Colonic mucosa (tissue), 4 donors: ENCODE measurements at places on chromosomes 2 and 18.

GRCh38 chr2:69209482-69209881, 177.5 kb downstream of the GFPT1 start:
- no peak for DNase-seq

DNA sequence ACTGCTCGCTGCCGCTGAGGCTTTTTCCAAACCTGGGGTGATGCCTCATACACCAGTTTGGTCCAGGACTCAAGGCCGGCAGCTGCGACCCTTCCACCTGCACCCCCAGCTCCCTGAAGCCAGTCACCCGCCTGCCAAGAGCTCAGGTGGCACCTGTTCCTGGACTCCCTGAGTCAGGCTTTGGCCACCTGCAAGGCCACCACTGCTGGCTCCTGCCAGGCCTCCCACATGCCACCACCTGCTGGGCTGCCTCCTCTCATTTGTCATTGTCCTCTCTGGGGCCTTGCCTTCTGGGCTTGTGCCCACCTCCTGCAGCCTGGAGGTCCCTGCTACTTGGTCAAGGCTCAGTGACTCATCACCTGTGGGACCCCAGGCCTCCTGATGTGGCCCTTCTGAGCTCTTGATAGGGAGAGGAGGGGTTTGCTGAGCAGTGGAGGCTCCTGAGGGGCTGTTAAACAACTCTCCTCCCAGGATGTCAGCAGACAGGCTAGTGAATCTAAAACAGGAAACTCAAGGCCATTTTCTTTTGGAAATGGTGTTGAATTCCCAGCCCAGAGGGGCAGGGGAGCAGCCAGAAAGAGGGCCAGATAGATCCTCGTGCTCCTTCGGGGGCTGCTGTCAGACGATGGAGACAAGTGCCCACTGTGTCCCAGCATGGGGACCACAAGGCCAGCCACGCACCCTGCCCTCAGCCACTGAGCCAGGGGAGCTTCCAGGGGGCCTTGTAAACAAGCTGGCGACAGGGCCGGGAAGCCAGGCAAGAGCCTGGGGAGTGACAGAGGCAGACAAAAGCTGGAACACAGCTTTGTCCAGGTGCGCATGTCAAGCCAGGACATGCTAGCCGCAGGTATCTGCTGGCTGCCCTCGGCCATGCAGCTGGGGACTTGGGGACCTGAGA, 416.8 kb downstream of the LRATD1 start:
- DNase-seq: no peak

GRCh38 chr2:218331745-218332144, 24.9 kb upstream of the CATIP start:
- DNase-seq: no peak

- DNase-seq: no peak
Observed at GRCh38 chr2:177211576-177212105, 953 bp upstream of the HNRNPA3 start.

DNA sequence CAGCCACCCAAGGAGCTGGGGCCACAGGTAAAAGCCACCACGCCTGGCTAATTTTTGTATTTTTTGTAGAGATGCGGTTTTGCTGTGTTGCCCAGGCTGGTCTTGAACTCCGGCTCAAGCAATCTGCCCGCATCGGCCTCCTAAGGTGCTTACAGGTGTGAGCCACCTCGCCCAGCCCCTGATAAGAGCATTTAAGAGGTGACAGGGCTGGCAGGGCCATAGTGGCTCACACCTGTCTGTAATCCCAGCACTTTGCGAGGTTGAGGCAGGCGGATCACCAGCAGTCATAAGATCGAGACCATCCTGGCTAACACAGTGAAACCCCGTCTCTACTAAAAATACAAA, 9.0 kb upstream of the CNNM3 start:
- no peak for DNase-seq

DNA sequence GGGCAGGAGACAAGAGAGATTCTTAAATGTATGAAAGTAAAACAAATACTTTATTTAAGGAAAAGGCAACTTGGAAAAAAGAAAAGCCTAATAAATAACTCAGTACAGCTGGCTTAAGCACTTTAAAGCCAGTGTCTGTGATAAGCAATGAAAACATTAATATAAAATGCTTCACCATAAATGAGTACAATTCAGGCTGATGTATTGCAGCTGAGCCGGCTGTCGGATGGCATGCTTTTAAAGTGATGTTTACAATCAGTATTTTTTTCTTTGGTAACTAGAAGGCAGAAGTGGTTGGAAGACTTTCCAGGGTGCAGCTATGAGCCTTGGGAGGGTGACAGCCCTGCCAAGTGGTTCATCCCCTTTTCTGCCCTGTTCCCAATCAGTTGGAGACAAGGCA, 58.7 kb upstream of the CELF4 start:
- DNase-seq: no peak

- DNase-seq: no peak
Observed at GRCh38 chr2:169071455-169071854, 2.1 kb downstream of the DHRS9 start.

DNA sequence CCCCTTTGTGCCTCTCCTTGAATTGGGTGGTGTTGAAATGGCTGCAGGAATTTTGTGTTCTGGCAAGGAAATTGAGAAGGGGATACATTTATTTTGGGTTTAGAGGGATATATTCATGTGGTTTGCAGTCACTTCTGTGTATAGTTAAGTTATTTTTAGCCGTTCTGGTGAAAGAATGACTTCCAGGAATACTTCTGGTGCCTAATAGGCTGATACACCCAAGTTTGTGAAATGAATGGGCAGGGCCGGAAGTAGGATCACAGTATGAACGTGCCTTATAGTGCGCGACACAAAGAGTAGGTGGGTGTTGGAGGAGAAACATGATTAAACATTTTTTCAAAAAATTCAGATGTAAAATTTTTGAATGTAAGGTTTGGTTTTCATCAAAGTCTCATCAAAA, 168.6 kb upstream of the ATP5MC3 start:
- no peak for DNase-seq

DNA sequence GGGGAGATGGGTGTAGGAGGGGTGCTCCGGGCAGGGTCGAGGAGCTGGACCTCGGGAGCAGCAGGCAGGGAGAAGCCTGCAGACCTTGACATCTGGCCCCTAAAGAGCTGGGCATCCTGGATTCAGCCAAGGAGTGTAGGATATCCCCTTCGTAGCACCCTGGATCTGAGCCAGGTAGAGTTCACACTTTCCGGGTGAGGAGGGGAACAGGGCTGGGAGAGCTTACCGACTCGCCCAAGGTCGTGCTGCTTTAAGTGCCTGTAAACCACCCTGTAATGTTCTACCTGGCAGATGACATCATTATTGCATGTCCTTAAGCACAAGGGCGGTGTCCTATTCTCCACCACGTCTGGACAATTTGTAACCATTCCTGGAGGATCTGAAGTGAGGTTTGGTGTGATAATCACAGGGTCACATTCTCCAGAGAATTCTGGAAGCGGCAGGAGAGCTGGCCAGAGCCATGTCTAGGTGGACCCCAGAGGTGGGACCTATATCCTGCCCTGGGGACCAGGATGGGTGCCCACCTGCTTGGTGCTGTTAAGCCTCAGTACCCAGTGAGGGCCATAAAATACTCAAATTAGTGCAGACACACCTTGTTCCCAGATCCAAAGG, 14.6 kb downstream of the ITM2C start:
- peak; percentile 95 for DNase-seq

GRCh38 chr2:69817729-69818501, 11.5 kb upstream of the GMCL1 start:
- no peak for DNase-seq

DNA sequence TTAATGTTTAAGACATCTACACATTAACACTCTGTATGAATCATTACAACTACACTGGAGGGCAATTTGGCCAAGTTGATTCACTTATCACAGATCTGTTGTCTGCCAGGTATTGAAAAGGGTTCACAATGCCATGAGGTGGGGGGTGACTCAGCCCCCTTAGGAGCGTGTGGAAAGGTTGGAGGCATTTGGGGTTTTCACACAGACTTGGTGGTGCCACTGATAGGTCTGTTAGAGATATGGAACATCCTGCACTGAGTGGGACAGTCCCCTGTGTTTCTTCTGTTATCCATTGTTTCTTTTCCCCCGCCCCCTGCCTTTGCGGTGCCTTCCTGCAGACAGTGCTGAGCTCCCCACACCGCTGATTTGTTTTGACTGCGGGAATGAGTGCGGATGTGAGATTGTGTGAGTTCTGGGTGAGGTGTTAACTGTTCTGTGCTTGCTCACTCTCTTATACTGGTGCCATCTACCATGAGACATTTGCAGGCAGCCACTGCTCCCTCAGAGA, 9.3 kb upstream of the TSN start:
- DNase-seq: no peak

DNA sequence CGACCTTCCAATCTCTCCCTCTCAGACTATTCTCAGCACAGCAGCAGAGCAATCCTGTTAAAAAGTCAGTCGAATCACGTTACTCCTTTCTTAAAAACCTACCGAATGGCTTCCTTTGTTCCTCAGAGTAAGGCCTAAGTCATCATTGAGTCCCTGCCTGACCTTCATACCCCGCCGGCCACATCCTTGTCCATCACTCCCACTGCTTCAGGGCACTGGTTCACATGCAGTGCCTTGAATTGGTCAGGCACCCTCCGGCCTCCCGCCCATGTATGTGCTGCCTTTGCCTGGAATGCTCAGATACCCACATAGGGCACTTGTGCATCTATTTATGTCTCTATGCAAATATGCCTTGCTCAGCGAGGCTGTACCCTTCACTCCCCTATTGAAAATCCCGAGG, 206.4 kb downstream of the DLGAP1 start:
- no peak for DNase-seq

DNA sequence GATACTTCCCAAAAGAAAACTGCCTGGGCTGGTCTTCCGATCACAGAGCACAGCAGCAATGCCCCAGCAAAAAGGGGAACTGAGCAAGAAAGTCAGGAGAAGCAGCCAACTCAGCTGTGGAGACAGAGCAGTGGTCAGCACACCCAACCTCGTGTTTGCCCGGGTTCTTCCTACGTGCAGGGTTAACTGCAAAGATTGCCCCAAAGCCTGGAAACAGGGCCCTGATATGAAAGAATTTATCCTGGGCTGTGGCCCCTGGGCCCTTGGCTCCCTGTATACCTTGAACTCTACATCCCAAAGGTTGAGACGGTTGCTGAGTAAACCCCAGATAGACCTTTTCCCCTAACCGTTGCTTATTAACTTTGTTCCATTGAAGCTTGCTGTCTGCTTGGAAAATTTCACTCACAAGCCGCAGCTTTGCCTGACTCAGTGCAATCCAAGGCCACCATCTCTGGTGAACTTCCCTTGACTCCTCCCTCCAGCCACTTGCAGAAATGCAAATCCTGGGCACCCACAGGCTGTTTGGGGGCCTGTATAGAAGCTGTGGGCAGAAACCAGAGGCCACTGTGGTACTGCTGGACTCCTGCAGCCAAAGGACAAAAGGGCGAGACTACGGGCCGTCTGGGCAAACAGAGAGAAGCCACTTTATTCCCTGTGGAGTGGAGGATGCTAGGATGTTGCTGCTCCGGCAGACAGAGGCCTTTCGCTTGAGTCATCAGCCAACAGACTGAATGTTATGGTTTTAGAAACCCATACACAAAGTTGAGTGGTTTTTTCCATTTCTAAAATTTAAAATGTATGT, 18.2 kb downstream of the NRP2 start:
- no peak for DNase-seq

DNA sequence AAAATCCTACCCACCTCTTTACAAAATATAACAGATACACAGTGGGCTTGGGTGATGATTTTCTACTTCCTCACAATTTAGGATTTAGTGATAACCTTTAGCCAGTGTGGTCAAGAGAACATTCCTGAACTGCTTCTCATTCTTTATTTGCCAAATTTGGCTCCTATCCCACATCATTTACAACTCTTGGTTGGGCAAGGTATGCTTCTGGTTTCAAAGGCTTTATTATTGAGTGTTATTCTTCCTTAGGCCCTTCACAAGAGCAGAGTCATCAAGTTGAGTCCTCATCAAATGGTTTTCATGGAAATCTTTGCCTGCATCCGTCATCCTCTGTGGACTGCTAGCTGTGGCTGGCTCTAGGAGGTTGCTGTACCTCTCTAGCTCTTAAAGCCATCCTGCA, 472.0 kb upstream of the ETAA1 start:
- DNase-seq: no peak

GRCh38 chr2:102279391-102279735, 32.0 kb upstream of the IL1RL1 start:
- no peak for DNase-seq

DNA sequence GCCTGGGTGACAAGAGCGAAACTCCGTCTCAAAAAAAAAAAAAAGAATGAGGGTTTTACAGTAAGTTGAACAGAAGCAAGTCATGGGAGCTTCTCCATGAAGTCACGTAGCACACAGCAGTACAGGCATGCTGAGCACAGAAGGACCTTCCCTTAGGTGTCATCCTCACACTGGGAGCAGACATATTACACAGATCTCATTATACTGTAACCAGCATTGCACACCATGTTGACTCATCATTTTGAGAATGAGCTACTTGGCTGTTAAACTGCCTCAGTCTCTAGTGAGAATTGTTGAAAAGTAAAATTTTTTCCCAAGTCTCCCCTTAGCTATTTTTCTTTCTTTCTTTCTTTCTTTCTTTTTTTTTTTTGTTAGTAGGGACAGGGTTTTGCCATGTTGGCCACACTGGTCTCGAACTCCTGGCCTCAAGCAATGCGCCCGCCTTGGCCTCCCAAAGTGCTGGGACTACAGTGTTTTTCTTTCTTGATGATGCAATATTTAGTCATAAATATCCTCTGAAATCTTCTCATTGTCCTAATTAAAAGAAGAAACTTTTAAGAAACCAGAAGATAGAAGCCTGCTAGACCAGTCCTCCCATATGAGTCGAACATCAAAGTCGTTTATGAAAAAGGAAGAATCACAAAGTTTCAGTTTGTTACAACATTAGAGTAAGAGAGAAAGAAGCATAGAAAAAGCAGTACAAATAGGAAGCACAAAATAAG, 37.9 kb upstream of the PPP1CB start:
- no peak for DNase-seq

GRCh38 chr2:191617575-191617974, 60.4 kb upstream of the NABP1 start:
- DNase-seq: no peak

DNA sequence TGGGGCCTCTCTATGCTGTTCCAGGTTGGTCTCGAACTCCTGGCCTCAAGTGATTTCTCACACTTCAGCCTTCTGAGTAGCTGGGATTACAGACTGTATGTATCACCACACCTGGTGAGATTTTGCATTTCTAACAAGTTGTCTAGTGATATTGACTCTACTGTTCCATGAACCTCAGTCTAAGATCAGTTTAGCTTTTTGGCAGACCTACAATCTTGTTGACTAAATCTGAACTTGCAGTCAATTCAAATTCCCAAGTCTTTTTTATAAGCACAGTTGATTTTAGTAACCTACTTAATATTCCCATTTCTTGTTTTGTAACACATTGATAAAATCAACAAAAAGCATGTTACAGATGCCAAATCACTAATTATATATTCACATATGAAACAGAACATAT, 266.1 kb upstream of the CYP26B1 start:
- DNase-seq: no peak

DNA sequence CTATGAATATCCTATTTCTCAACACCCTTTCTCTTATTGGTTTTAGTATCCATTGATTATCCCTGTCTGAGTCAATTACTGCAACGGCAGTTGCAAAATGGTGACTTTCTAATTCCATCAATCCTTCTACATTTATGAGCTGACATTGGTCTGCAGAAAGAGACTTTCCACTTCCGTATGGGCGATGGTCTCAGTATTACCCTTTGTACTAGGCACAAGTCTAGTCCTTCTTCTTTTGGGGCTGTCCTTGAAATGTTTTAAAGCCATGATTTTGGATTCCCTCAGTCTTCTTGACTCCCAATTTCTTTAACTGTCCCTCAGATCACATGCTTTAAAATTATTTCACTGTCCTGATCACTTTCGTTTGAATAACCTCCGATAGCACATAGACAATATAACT, 32.7 kb upstream of the SOCS6 start:
- DNase-seq: no peak
